ENCODE measurements at places on chromosomes 4 and X.
A peak's percentile ranks its signal among the peaks of the same experiment; 100 is the strongest.

GRCh38 chrX:538311-538710 lies 92.3 kb upstream of the SHOX start:
- no peak for DNase-seq

GRCh38 chrX:154751203-154751668 lies 359 bp upstream of the GAB3 start:
- DNase-seq = no peak

DNA sequence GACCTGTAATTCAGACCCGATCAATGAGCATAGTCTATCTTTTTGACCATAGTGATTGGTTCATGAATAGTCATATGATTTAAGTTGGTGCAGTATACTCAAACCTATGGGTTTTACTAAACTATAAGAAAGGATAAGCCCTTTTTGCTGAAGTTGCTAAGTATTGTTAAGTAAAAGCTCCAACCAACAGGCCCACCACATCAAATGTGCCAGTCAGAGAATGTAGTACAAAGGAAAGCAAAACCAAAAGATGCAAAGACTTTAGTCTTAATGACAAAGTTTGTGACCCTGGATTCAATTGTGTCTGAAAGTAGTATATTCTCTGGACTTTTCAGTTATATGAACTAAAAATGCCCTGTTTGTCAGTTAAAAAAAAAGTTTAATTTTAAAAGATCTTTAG lies 208.1 kb upstream of the TET2 start:
- DNase-seq = no peak

DNA sequence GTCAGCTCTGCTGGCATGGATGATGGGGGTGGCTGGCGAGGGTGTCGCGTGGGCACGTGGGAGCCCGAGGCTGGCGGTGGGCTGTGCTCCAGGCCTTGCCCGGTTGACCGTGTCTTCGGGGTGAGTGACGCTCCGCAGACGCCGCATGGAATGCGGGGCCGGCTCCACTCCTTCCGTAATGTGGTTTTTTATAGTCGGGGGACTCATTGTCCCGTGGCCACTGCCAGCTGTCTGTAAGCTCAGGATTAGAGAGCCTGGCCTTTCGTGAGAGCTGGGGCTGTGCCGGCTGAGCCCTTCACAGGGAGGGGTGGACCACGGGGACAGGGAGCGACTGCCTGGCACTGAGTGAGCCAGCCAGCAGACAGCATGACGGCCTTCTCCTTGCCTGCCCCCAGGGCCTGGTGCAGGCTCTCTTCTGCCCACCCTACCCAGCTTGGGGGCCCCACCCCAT lies 20.4 kb downstream of the DOK7 start:
- no peak for DNase-seq

- no peak for DNase-seq
Observed at GRCh38 chr4:174377613-174378012, 93.9 kb downstream of the CEP44 start.

DNA sequence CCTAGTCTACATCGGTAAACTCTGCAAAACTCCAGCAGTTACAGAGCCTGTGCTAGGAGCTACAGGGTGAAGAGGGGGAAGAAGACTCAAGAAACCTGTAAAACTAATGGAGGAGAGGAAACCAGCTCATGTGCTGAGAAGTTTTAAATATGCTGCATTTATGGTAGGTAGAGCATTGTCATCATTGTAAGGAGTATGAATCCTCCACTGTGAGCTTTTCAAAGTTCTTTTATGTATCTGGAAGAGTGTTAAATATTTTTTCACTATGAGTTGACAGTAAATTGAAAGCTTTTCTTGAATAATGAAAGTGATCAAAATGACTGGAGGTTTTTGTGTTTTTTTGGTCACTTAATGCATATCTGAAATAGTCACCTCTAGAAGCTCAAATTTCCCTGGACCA lies 46.2 kb downstream of the SEPTIN11 start:
- no peak for DNase-seq

- DNase-seq = no peak
Observed at GRCh38 chrX:152992115-152992514, 1.8 kb downstream of the PNMA5 start.

- no peak for DNase-seq
Observed at GRCh38 chr4:86981789-86982188, 47.0 kb downstream of the AFF1 start.

GRCh38 chr4:46277165-46277951 lies 112.6 kb downstream of the GABRA2 start:
- no peak for DNase-seq

DNA sequence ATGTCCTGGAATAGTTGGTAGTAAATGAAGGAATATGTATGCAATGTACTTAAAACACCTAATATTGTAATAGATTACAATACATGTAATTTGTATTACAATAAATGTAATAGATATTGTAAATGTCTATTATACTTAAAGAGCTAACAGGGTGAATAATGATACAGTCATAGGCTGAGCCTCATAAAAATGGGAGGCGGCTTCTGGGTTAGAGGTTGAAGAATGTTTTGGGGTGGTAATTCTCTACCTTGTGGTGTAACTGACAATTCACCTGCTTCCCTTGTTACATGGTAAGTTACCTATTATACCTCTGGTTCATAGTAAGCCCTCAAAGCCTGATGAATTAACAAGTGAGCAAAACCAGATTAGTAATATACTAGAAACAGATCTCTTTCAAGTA lies 26.0 kb downstream of the ATP8A1 start:
- no peak for DNase-seq

DNA sequence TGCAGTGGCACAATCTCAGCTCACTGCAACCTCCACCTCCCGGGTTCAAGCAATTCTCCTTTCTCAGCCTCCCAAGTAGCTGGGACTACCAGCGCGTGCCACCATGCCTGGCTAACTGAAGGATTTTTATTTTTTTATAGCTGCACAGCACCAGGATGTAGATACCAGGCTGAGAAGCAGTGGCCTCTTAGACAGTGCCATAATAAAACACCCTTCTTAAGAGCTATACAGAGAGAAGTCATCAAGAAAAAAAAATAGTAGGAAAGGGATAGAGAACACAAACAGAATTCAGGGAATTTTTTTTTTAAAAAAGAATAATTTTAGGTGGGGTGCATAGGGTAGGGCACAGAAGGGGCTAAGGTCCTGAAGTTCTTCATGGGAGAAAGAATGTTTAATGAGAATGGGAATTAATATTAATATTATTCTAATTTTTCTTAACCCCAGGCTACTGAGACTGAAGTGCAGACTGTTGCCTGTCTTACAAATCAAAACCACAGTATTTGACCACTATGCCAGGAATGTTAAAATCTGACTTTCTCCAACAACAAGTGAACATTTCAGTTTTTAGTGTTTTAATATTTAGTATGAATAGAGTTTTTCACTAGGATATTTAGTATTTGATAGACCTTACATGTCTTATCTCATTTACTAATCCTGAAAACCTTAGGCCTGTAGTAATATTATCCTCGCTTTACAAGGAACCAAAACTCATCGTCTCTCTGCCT lies 146.7 kb downstream of the KCNIP4 start:
- no peak for DNase-seq

GRCh38 chrX:19190902-19191301 lies 68.6 kb upstream of the ADGRG2 start:
- DNase-seq = no peak

GRCh38 chrX:3384327-3384726 lies 37.9 kb upstream of the MXRA5 start:
- DNase-seq = no peak

GRCh38 chr4:8307714-8308113 lies 38.2 kb downstream of the HTRA3 start:
- no peak for DNase-seq

- DNase-seq = peak; percentile 54
Observed at GRCh38 chr4:64539234-64539849, 130.1 kb upstream of the TECRL start.

GRCh38 chr4:112664611-112665010 lies 27.7 kb downstream of the LARP7 start:
- no peak for DNase-seq

GRCh38 chrX:14125462-14125861 lies 95.8 kb upstream of the GEMIN8 start:
- no peak for DNase-seq

- no peak for DNase-seq
Observed at GRCh38 chr4:74314329-74314728, 6.1 kb downstream of the EPGN start.

DNA sequence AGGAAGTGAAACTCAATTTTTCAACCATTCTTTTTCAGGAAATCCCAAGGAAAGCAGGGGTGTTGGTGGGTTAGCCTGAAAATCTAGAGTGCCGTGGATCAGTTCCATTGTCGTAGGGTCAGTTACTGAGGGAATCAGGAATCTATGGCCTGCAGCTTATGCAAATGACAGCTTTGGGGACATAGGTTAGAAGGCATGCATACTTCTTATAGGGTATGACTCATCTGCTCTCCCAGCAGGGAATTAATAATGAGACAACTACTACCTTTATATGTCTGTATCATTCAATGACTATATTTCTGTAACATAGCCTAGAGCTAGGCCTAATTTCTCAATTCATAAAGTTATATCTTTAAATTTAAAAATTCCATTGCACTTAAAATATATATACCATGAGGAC lies 36.6 kb downstream of the ZNF41 start:
- no peak for DNase-seq

GRCh38 chr4:159312236-159312635 lies 209.4 kb downstream of the RAPGEF2 start:
- no peak for DNase-seq

DNA sequence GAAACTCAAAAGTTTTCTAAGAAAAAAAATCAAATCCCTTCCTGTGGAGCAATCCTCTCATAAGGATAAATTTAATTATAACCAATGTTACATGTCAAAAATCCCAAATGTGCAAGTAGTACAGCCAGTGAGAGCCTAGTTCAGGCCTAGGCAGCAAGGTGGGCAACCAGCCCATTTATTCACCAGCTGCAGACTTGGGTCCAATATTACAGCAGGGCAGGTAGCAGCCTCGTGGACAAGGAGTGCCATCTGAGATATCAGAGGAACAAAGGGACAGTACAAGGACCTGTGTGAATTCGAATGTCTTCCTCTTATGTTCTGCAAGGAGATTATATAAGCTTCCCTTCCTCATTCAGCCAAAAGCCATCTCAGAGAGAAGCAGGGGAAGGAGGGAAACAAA lies 6.6 kb downstream of the HELQ start:
- no peak for DNase-seq

DNA sequence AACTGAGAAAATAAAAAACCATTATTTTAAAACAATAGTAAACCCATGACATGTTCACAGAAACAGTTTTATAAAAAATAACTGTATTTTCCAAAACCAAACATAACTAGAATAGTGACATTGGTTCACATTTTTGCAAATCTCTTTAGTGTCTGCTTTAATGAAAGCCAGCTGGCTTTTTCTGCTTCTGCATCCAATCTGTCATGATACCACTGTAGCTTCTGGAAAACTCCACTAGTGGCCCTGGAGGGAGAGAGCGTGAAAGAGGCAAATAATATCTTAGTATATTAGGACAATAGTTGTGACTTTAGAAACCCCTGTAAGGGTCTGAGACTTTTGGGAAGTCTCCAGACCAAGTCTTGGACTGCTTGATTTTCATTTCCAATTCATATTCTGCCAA lies 31.1 kb downstream of the FGFBP1 start:
- DNase-seq = no peak

DNA sequence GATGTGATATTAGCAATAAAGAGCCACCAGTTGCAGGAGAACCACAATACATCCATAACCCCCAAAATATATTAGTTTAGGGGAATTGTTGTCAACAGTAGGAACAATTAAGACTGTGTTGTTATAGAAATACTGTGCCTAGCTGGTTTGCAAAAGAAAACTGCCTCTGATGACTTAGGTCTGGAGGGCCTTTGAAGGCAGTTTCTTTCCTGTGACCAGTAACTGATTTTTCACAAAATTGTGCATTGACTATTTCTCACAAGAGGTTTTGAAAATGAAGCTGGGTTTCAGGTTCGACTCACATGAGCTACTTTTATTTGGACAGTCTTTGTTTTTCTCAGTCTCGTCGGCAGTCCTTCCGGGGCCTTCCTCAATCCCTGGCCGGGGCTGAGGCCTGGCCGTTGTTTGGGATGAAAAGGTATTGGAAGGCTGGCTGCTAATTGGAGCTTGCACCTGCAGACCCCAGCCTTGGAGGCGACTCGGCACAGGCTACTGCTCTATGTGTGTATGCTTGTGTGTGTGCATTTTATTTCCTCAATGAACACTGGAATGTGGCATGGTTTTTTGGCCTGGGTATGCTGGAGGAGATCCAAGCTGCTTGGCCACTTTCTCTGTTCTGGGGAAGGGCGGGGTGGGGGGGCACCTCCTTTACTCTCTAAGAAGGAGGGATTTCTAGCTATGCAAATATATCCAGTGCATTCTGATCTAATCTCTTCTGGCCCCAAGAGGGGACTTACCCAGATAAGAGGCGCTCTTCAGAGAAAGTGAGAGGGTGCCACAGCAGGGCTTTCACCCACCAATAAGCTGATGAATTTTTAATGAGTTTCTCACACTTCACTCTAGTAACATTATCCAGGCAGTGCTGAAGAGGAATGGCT lies 49.5 kb upstream of the LNX1 start:
- no peak for DNase-seq

DNA sequence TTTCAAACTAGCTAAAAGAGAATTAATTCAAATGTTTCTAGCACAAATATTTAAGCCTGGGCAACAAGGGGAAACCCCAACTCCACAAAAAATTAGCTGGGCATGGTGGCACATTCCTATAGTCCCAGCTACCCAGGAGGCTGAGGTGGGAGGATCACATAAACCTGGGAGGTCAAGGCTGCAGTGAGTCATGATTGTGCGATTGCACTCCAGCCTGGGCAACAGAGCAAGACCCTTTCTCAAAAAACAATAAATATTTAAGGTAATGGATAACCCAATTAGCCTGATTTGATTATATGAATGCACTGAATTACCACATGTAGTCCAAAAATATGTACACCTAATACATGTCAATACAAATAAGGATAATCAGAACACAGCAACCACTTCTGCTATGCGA lies 14.3 kb downstream of the RCHY1 start:
- DNase-seq = no peak

DNA sequence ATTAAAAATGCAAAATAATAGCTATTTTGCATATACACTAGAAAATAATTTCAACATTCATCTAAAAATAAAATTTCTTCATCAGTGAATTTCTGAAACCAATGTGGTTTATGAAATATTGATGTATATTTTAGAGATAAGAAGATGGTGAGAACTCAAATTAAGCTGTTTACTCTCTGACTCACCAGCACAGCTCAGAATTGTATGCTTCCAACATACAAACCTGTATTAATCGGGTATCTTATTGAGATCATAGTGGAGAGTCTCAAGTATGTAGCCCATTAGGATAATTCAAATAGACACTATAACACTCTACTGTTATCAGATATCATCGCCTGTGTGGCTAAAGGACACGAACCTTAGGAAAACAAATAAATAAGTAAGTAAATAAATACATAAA lies 899.5 kb upstream of the INTU start:
- DNase-seq = no peak

DNA sequence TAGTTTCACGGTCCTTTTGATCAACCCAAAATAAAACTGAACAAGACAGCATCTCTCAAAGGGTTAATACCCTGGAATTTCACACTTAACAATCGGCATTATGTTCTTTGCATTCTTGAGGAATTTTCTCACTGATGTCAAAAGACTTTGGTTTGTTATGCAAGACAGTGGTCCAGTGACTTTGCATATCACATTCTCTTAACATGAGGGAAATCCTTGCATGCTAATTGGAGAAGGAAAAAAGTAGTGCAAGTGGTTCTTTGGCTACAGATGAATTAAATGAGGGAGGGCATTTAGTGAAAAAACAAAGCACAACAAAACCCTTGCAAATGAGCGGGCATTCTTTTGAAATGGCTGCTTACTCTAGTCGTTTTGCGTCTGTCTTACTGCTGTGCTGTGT lies 105.1 kb upstream of the LIMCH1 start:
- DNase-seq = no peak

- DNase-seq = no peak
Observed at GRCh38 chrX:1444561-1445500, 7.9 kb downstream of the ASMTL start.

- no peak for DNase-seq
Observed at GRCh38 chr4:81319657-81320056, 104.6 kb upstream of the PRKG2 start.

Data from activated CD4-positive, alpha-beta T cell treated with anti-CD3 and anti-CD28 coated beads, Interleukin-2, Interleukin-4, amounts not matched to agents 100 ng/mL and 50 ng/mL, durations not matched to agents 16 hours and 8 hours (primary cell).